GM13977 (cell line): ENCODE measurements at places on chromosomes 4 and X.
A peak's percentile ranks its signal among the peaks of the same experiment; 100 is the strongest.

DNA sequence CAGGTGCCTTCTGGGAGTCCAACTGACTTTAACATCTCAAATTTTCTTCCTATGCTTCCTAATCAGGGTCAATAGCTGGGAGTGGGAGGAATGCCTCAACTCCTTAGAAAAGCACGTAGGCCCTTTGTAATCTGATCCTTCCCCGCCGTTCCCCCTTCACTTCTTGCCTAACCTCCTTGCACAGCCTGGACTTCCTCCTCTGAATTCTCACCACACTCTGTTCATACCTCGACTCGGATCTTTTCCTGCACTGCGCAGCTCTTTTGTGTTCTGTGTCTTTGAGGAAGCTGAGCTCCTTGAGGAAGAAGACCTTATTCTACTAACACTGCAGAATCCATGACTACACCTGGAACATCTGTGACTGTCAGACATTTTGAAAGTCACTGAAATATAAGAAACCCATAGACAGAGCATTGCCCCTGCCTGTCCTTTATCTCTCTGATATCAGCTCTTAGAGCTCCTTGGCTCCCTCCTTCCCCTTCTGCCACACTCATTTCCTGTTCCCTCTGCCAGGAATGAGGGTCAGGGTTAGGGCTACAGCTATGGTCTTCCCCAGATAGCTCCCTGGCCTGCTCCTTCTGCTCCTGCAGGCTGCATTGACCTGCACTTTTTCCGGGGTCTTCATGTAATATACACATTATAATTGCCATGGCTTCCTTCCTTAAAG is 140.2 kb upstream of the LDB2 start:
- no peak for DNase-seq

- DNase-seq = no peak
These were observed 38.4 kb downstream of the WDFY3 start for GRCh38 chr4:84928089-84928488.

GRCh38 chr4:87073199-87074120 is 138.6 kb downstream of the AFF1 start:
- peak; percentile 45 for DNase-seq

- DNase-seq = no peak
These were observed 69.5 kb downstream of the IL15 start for GRCh38 chr4:141705747-141706377.

DNA sequence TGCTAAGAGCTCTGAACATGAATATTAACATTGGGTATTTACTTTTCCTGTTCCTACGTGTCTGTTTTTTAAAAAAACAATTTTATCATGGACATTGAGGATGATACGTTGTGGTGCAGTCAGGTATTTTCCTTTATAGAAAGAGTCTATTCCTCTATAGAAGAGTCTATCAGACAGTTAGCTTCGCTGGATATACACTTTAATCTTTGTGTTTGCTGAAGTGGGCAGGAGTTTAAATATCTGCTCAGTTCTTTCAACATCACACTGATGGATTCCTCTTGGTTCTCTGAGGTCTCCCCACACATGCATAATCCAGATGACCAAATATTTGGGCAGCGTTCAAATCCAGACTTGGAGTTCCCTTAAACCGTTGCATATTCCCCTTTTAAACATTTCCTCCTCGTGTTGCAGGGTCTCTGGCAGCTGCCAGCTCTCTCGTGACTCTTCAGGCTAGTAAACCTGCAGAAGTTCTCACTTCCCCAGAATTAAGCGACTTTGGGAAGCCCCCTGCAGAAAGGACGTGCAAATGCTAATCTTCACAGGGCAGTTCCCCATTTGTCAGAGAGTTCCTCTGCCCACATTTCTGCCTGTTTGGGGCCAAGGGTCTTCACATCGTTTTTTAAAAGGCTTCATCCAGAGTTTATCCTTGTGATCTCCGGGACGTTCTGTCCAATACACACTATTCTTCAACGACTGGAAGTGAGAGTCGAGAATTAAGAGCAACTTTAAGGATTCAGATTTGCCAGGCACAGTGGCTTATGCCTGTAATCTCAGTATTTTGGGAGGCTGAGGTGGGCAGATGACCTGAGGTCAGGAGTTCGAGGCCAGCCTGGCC is 20.5 kb upstream of the DHRSX start:
- DNase-seq = peak; percentile 68

DNA sequence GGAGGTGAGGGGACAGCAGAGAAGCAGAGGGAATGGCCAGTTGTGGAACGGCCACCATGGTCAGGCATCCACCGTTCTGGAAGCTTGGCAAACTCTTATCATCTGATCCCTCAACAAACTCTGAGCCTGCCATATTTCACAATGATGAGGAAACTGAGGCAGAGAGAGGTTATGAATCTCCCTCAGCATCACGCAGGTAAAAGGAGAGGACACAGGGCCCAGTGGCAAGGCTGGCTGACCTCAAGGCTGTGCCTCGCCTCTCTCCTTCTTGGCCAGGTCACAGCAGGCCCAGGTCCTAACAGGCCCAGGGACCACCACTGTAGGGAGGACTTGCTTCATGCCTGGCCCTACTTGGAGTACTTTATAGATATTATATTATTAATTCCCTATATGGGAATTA is 242.8 kb downstream of the EVC2 start:
- DNase-seq = no peak

- DNase-seq = no peak
These were observed 64.0 kb downstream of the SOX3 start for GRCh38 chrX:140440876-140441275.
